ENCODE measurements at places on chromosomes 1 and 21. TPM values are rescaled to one million over a fixed set of nuclear protein-coding genes. Genes with fewer than 3 reads are reported as not detected.

Gene PLA2G2C
- not detected for total RNA-seq

Gene KRTAP10-1
- not detected for total RNA-seq

GRCh38 chr1:117341123-117341522, 26.1 kb upstream of the MAN1A2 start:
- no peak for DNase-seq

DNA sequence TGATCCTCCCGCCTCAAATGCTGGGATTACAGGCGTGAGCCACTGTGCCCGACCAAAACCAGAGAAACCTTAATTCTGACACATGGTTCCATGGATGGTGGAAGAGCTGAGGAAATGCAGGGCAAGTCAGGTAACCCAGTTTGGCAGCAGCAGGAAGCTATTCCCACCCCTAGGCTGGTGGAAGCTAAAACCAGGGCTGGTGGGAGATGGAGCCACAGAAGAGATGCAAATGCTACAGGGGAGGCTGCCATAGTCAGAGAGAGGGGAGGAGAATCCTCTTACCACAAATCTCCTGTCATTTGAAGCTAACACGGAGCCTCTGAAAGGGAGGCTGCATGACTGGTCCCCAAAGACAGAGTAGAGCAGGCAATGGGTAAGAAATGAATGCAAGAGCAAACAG, 4.1 kb upstream of the CDC42BPA start:
- no peak for DNase-seq

GRCh38 chr1:181910905-181911304, 150.6 kb downstream of the ZNF648 start:
- no peak for DNase-seq

Data from dorsolateral prefrontal cortex (tissue), 122 donors.